Stimulated activated CD4-positive, alpha-beta T cell treated with anti-CD3 and anti-CD28 coated beads, Interleukin-12 subunit alpha, Interleukin-12 subunit beta, amount 100 ng/mL, for 4 hours (primary cell): ENCODE measurements at places on chromosomes 5 and 9.

GRCh38 chr9:109107402-109108240 lies 12.1 kb downstream of the TMEM245 start:
- DNase-seq, result no peak

DNA sequence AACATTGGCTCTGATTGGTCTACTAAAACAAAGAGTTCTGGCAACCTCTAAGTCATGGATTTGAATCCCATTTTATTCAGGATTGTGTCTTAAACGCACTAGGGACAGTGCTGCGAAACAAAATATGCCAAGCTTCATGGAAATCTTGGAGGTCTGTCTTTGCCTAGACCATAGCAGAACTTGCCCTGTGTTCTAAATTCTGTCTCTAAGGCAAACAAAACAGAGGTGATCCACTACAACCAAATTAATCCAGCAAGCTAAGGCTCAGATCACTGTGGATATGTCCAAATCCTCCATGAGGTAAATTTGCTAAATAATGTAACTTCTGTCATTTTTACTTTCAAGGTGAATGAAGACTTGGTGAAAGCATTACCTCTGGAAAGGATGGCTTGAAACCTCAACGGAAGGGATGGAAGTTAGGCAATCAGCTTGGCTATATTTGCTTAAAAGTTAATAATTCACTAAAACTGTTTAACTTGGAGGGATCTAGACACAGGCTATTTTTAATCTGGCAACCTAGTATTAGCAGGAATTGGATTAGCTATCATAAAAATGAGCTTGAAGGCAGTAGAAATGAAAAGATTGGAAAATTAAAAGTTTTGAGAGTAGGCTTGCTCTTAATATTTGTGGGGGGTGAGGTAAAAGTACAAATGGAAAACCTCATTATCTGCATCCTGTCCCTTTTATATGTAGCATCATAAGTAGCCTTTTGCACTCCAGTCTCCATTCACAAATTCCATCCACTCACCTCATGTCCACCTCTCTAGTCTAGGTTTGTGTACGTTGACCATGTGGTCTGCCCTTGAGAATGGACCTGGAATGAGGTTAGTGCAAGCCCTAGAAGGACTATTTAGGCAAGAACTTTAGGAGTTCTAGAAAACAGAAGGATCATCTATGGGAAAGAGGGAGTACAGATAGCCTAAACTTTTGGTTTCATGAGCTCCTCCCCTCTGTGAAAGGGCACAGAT lies 176.2 kb downstream of the SMC2 start:
- no peak for DNase-seq

DNA sequence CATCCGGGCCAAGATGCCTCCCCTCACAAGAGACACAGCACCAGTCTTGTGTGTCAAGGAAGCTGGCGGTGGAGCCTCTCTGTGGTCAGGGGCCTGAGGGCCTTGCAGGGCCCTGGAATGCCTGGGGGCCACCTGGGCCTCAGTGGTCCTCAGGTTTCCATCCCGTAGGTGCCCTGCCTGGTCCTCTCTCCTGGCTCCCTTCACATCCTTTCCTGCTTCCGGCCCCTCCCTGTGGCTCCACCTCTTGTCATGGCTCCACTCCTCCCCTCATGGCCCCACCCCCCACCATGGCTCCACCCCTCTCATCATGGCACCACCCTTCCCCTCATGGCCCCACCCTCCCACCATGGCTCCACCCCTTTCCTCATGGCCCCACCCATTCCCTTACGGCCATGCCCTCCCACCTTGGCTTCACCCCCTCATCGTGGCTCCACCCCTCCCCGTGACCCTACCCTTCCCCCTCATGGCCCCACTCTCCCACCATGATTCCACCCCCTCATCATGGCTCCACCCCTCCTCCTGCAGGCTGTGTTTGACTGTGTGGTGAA lies 175.8 kb downstream of the CACNA1B start:
- DNase-seq, result no peak

GRCh38 chr9:137077758-137078693 lies 709 bp downstream of the UAP1L1 start:
- DNase-seq, result peak; percentile 34

GRCh38 chr9:70106571-70106970 lies 62.9 kb downstream of the MAMDC2 start:
- no peak for DNase-seq

- no peak for DNase-seq
Observed at GRCh38 chr5:83230511-83230910, 153.2 kb downstream of the XRCC4 start.

DNA sequence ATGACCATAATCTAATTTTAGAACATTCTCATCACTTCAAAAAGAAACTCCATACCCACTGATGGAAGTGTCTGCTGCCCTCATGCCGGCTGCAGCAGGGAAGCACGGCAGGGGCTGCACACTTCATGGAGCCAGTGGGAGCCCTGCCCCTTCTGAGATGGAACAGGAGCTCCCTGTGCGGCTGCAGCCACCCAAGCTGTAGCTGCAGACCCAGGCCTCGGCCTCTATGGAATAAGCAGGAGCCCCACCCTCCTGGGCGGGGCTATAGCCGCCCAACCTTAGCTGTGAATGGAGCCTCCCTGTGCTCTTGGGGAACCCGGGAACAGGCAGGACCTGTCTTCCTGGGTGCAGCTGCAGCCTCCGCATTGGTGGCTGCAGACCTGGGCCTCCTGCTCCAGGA lies 128.5 kb downstream of the NUDT12 start:
- no peak for DNase-seq

GRCh38 chr5:101977729-101978345 lies 318.2 kb downstream of the SLCO4C1 start:
- DNase-seq, result no peak

GRCh38 chr5:76065258-76065657 lies 17.9 kb upstream of the SV2C start:
- DNase-seq, result no peak

DNA sequence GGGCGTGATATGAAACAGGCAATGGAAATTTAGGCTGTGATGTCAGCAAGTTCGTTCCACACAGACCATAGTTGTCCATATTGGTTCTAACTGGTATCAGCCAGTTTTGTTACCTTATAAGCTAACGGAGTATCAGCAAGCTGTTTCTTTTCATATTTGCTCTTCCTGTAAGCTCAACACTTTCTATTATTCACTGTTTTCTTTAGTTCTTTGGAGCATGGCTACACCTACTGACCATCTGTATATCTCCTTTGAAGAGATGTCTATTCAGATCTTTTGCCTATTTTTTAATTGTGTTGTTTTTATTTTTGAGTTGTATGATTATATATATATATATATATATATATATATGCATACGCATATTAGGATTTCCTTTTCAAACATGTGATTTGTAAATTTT lies 1057.2 kb upstream of the CDH10 start:
- no peak for DNase-seq

- DNase-seq, result no peak
Observed at GRCh38 chr5:81513982-81514381, 120.0 kb upstream of the ACOT12 start.

DNA sequence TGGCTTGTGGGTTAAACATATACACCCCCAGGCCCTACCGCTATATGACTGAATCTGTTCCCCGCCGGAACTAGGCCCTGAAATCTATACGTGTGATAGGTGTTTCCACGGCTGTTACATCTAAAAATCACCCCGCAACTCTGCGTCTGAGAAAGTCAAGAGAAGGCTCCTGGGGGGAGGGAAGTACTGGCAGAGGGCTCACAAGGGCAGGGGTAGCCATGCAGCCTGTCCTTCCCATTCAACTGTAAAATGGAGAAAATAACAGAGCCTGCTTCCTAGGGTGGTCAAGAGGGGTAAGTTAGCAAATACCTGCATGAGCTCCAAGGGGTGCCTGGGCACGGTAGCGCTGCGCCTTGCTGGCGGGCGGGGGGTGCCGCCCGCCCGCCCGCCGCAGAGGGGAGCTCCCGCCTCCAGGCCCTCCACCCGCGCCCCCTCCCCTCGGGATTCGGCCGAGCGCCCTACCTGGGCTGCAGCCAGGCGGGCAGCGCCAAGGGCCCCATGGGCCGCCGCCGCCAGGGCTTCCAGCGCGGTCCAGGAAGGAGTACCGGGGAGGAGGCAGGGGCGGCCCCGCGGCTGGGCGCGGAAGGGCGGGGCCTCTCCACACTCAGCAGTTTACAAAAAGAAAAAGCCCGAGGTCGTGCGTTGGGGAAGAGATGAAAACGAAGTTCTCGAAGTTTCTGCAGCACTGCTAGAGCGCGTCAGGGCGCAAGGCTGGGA lies at the start of gene HACD4:
Gene HACD4 (minus strand): TSS at position 550 of the 717 bp plus-strand sequence. CDS start 50 bp downstream, at position 500.
- peak; percentile 57 for DNase-seq

DNA sequence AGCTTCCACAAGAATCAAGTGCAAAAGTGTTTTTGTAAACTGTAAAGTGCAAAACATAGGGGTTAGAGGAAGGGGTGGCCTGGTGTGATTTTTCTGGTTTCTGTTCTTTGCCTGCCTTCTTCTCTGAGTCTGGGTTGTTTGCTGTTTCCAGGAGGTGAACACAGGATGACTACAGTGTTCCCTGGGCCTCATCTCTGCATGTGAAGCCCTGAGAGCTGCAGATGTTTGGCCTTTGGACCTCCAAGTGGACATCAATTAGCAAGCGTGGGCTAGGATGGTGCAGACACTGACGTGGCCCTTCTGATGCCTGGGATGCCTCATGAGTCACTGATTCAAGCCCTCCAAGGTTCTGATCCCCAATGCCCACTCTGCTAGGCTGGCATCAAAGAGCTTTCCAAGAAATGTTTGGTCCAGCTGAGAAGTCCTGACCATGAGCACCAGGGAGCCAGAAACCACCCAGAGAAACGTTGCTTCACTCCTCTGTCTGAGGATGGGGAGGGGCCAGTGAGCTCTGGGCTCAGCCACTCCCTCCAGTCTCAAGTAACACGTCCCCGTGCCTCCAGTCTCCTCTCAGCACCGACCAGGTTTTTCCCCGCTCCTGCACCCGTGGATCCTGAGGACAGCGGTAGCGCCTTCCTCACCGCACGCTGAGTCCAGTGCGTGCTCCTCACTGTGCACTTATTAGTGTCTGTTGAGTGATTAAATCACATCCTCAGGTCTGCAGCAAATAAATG lies 7.6 kb downstream of the IL9 start:
- no peak for DNase-seq

DNA sequence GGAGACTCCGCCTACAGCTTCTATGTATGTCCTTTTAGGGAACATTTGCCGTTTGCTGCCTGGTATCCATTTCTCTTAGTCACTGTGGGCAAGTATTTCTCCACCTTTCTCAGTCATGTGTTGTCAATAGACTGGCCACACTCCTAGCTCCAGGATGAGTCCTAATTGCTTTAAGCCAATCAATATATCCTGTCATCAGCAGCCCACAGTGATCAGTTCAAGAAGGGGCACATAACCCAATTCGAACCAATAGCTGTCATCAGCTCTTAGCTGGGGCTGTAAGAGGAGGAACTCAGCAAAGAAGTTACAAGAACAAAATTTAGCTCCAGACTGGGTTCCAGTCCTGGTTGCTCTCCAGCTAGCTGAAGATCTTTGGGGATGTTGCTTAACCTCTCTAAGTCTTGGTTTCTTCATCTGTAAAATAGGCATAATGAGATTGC lies 70.7 kb upstream of the MAN2A1 start:
- no peak for DNase-seq

GRCh38 chr9:99556998-99557397 lies 264.7 kb upstream of the NR4A3 start:
- no peak for DNase-seq

DNA sequence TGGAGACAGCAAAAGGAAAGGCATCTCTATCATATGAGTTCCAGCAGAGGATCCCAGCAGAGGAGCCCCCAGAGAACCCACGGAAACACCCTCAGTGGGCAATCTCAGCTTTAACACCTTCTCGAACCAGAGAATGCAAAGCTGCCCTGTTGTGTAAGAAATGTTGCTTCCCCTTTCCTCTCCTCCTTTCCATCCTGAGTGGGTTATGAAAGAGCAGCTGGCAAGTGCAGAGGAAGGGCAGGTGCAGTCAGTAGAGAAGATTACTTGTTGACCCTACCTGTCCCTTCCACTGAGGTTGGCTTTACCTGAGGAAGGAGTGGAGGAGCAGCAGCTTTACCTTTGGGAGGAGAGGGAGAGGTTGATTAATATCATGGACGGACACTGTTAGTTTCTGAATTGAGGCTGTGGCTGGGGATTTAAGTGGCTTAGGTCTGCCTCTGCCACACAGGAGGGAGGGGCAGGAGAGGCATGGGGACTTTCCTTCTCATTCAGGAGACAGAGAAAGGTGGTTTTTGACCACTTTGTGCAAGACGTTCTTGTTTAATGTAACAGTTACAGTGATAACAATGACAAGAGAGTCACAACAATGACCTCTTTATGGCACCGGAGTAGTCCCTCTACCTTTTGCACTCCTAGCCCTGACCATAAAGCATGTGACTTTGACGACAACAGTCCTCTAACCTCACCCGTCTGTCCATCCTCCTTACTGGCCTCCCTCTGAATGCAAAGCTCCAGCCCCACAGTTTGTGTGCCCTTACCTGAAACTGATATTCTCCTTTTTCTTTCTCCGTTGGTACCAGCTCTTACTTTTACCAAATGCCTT lies 254.8 kb downstream of the NSG2 start:
- no peak for DNase-seq

DNA sequence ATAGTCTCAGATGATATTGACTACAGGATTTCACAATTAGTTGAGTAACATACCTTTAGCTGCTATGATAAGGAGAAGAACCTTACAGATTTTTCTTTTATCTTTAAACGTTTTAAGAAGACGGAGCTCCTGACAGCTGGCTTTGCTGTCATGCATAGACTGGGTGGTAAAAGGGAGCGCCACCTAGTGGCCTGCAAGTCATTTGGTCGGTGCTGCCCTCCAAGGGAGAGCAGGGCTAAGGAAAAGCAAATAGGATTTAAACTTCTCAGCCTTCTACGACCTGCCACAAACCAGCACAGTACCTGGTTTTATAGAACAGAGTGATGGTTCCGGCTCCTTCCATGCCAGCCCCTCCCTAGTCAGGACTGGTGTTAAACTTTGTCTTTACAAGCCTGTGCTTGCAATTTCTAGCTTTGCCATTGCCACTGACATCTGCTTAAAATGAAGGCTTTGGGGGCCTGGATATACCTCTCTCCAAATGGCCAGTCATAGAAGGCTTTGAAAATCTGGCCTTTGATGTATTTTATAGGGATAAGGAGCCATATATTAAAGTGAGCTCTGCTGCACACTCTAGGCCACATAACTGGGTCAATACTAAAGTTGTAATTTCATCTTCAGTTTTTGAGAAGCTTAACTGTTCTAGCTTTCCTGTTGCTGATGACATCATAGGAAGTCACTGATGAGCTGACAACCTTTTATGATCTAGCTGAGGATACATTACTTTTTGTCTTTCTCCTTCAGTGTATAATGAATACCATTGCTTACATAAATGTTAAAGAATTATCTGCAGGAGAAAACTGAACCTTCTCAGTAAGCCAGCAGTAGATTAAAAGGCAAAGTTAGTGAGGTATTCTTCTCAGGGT lies 31.1 kb upstream of the ADAMTSL1 start:
- DNase-seq, result peak; percentile 35

- DNase-seq, result no peak
Observed at GRCh38 chr5:9278921-9279603, 266.8 kb downstream of the SEMA5A start.
